ENCODE measurements at places on chromosomes 2 and 18.

GRCh38 chr18:74896390-74896991 is 298.8 kb downstream of the ZNF407 start:
- peak; percentile 21 for DNase-seq

DNA sequence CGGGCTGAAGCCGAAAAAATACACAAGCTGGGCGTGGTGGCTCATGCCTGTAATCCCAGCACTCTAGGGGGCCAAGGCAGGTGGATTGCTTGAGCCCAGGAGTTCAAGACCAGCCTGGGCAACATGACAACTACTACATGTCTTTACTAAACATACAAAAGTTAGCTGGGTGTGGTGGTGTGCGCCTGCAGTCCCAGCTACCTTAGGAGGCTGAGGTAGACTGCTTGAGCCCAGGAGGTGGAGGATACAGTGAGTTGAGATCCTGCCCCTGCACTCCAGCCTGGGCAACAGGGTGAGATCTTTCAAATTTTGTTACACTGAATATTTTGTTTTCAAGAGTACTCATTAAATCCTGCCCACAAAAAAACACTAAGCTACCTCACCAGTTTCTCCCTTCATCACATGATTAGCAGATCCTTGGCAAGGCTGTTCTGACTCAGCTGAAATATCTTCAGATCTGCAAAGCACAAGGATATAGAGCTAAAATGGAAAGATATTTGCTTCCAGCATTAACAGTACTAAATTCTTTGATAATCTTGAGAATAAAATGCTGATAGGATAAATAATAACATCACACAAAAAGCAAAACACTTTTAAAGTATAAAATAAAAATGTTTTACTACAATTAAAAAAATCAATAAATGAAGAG is 28.2 kb upstream of the MCM6 start:
- DNase-seq, result no peak

DNA sequence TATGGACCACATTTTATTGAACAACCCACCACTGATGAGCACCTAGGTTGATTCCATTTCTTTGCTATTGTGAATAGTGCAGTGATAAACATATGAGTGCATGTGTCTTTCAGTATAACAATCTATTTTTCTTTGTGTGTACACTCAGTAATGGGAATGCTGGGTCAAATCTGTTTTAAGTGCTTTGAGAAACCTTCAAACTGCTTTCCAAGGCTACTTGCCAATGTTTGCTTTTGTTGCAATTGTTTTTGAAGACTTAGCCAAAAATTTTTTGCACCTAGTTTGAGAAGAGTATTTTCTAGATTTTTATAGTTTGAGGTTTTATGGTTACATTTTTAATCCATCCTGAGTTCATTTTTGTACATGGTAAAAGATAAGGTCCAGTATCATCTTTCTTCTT is 587.4 kb upstream of the SETBP1 start:
- DNase-seq, result no peak

DNA sequence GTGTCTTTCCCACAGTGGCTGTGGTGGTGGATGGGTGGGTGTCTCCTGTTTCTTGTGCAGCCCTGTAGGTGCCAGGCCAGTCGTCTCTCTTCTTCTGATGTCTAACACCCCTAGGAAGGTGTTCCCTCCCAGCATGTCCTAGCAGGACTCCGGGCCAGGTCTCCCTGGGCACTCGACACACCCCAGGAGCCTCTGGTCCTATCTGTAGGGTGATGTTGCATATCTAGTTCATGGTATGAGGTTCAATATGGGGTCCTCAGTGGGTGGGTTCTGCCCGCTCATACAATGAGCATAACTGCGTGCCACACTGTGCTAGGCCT is 14.4 kb downstream of the NGEF start:
- no peak for DNase-seq

DNA sequence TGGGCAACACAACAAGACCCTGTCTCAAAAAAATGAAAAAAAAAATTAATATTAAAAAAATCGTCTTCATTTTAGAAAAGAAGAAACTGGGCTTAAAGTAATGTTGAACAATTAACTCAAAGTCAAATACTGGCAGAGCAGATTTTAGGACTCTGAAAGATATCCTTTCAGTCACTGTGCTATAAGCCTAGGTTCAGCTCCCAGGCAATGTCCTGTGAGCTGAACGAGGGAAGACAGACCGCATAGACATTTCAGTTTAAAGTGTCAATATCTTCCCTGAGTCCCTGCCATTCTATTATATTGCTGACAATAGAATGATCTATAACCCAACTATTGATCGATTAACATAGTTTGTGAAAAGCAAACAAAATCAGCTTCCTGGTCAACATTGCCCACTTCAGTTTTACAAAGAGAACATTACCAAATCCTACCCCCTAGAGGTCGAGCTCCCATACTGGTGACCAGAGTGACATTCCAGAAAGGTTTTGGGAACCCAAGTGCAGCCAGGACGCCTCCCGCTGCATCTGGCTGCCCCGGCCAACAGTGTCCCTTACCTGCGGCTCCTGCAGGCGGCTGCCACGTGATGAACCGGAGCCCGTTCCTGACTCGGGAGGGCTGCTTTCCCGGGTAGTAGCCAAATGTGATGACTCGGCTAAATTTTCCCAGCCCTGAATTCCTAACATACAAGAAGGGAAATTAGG is 639 bp downstream of the MRO start:
- no peak for DNase-seq

DNA sequence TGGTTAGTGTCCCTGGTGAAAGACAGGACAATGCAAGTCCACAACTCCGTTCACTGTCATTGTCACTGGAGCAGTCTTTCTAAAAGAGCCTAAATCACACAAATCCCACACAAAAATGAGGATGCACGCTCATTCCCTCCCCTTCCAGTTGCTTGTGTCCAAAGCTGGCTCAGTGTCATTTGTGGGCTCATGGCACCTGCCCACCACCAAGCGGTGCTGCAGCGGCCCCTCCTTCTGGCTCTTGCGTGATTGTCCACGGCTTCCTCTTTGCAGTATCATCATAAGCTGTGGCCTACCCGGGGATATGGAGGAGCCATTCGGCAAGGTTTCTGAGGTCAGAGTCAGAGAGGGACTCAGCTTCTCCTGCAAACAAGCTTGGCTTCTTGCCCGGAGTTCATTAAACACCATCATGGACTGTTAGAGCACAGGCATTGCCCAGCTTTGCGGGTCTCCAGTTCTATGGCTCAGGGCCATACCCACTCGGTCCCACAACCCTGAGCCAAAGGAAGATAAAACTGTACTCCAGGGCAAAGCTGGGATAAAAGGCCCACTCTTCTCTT is 179.4 kb upstream of the AGAP1 start:
- DNase-seq, result no peak

DNA sequence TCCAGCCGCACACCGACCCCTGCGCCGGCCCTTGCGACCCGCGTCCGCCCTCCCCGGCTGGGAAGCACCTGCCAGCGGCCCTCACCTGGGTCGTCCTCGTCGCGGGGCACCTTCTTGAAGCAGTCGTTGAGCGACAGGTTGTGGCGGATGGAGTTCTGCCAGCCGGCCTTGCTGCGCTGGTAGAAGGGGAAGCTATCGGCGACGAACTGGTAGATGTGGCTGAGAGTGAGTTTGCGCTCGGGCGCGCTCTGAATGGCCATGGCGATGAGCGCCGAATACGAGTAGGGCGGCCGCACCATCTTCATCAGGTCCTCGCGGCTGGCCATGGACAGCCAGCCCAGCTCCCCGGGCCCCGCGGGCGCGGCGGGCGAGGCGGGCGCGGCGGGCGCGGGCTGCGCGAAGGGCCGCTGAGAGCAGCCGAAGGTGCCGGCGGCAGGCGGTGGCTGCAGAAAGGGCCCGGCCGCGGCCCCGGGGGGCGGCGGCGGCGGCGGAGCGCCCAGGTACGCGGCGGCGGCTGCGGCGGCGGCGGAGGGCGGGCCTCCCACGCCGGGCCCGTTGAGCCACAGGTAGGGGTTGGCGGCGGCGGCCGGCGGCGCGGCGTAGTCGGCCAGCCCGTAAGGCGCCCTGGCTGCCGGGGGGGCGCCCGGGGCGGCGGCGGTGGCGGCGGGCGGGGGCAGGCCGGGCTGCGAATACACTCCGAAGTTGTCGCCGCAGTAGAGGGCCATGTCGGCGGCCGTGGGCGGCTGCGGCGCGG is 505 bp downstream of the FOXI3 start:
- DNase-seq, result no peak

- DNase-seq, result no peak
Observed at GRCh38 chr2:159108181-159108893, 139.9 kb downstream of the TANC1 start.

- peak; percentile 77 for DNase-seq
Observed at GRCh38 chr2:11750422-11750821, 4.0 kb downstream of the LPIN1 start.

DNA sequence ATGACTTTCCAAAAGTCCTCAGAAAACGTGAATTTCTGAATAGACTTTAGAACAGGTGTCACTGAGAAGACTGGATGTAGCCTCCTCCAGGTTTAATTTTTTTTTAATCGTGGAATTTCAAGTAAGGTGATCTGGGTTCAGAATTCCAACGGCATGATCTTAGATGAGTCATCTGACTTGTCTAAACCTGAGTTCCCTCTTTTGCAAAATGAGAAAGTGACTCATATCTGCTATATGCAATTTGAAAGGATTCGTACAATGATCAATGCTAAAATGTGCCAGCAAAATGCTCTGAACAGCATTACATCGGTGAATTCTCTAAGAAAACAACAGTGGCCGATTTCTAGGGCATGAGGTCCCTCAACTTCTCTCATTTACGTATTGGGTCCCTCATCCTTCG is 69.1 kb upstream of the ZNF516 start:
- DNase-seq, result no peak

DNA sequence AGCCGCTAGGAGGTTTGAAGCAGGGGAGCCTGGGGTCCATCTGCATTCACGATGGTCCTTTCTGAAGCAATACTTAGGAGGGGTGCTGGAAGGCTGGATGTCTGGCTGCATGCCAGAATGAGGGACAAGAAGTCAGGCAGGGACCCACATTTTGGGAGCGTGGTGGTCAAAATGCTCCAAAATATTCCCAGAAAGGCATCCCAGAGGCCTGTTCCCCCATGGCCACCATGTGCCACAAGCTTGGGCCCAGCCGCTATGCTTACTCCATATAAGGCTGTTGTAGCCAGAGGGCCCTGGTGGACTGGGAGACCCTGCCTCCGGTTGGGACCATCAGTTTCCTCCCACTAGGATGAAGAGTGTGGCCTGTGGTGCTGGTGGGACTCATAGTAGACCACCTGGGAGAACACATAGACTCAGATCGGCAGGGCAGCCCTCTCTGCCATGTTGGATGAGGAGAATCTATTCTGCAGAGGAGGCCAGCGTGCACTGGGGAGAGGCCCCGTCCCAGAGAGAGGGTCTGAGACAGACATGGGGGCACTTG is 3.6 kb upstream of the PROM2 start:
- DNase-seq, result peak; percentile 12

- no peak for DNase-seq
Observed at GRCh38 chr18:10508591-10508990, 17.2 kb upstream of the NAPG start.

DNA sequence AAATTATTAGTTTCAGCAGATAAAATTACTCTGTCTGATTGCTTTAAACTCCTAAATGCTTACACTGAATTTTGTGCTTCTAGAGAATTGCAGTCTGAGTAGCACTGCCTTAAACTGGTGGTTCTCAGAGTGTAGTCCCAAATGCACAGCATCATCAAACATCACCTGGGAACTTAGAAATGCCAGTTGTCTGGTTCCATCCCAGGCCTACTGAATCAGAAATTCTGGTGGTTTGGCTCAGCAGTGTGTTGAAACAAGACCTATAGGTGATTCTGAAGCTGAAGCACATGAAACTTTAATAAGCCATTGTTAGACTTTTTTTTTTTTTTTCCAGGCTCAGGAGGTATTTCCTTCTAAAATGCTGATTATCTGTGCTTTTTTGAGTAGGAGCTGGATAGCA is 22.0 kb downstream of the EPC2 start:
- DNase-seq, result no peak

- DNase-seq, result peak; percentile 47
Observed at GRCh38 chr18:2883076-2883735, 36.4 kb downstream of the EMILIN2 start.

GRCh38 chr2:78029392-78029995 is 507.3 kb upstream of the LRRTM4 start:
- no peak for DNase-seq

- DNase-seq, result peak; percentile 38
Observed at GRCh38 chr2:96773922-96774321, 13.2 kb downstream of the CNNM4 start.

DNA sequence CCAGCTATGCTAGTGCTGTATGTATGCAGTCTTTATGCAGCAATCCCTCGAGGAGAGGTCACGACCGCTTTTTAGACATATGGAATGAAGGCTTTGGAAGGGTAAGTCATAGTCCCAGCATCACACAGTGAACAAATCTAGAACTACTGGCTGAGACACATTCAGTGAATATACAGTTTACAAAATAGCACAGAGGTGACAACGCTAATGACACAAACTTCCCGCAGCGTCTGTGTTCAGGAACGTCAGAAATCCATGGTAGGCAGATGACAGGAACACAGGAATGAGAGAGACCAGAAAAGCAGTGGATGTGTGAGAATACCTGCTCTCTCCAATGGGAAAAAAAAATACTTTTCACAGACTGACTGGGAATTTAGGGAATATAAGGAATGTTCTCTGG is 29.6 kb downstream of the CABYR start:
- DNase-seq, result no peak

- DNase-seq, result no peak
Observed at GRCh38 chr2:175054340-175054739, 49.2 kb upstream of the CHN1 start.

- no peak for DNase-seq
Observed at GRCh38 chr2:51619961-51620360, 588.0 kb upstream of the NRXN1 start.

- no peak for DNase-seq
Observed at GRCh38 chr2:3986530-3987258, 283.3 kb downstream of the DCDC2C start.

- no peak for DNase-seq
Observed at GRCh38 chr2:74261204-74261864, 62.9 kb downstream of the MTHFD2 start.

GRCh38 chr18:46071653-46072375 is at the start of gene PSTPIP2:
Gene PSTPIP2 (minus strand): TSS chr18:46072260. CDS start chr18:46072188, 72 bp downstream.
- peak; percentile 41 for DNase-seq

- no peak for DNase-seq
Observed at GRCh38 chr2:101815739-101816391, 118.4 kb downstream of the MAP4K4 start.

GRCh38 chr2:26504002-26504401 is 26.1 kb upstream of the OTOF start:
- DNase-seq, result no peak

DNA sequence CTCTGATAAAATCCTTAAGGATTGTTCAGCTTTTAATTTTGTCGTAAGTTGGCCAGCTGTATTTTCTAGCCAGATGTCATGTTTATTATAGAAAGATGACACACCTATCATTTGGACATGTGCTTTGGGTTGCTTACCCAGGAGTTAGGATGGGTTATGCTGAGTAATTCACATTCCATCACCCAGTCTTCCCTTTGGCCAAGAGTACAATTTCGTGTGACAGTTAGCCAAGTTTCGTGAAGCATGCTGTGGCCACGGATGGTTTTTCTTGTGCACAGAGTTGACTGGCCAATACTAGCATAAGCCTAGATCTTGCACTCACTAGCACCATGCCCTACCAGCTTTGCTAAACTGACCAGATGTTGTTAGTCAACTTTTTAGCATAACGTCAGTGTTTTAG is 5.8 kb downstream of the MAPRE3 start:
- DNase-seq, result no peak

GRCh38 chr2:105952131-105952530 is 207.4 kb downstream of the NCK2 start:
- DNase-seq, result no peak

All from CD8-positive, alpha-beta memory T cell (primary cell).